NCI-H2081 treated with DMSO at 0.1 percent for 48 hours (cell line): ENCODE measurements at places on chromosomes 3 and 15.

DNA sequence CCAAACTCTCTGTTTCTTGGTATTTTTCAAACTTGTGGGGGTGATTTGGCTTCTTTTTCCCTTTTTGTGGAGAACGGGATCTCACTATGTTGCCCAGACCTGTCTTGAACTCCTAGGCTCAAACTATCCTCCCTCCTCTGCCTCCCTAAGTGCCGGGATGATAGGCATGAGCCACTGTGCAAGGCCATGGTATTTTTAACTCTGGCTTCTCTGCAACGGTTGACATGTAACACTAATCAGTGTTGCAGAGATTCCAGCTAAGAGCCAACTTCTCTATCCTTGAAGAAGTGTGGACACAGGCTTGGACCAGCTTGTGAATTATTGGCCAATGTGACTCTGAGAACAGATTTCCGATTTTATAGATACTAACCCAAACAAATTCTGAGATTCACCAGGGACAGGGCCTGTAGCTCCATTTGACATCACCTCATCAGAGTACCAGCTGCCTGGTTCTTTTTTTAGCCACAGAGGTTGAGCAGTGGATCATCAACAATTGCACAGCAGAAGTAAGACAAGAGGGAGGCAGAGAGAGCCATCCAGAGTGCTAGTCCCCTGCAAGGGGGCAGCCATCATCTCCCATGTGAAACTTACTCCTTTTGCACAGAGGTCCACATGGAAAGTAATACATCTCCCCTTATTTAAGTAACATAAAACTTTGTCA lies 98.1 kb upstream of the SYNPR start:
- DNase-seq = no peak

- no peak for DNase-seq
Observed at GRCh38 chr3:42490243-42490642, 12.2 kb upstream of the VIPR1 start.

DNA sequence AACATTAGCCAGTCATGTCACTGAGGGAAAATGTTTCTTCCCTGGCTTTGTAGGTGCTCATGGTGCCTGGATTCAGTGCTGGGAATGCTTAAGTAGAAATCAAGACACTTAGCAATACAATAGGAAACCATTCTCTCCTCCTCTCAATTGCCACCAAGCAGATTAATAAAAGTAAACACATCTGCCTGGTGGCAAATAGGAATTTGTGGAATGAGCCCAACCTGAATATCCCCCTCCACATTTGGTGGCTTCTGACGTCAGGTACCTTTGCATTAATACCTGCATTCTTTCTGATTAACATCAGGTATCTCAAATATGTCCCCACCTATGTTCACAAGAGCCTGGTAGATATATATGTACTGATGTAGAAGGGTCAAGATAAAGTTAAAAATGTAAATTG lies 42.7 kb downstream of the PPP2R3A start:
- no peak for DNase-seq

GRCh38 chr3:165462636-165463334 lies 266.6 kb upstream of the SLITRK3 start:
- no peak for DNase-seq

- DNase-seq = no peak
Observed at GRCh38 chr3:20478436-20478835, 292.4 kb upstream of the SGO1 start.

GRCh38 chr3:148990236-148990635 lies 1.1 kb upstream of the GYG1 start:
- no peak for DNase-seq

- no peak for DNase-seq
Observed at GRCh38 chr15:69253156-69253555, 45.6 kb upstream of the PAQR5 start.

- no peak for DNase-seq
Observed at GRCh38 chr15:85792912-85793590, 1.7 kb downstream of the KLHL25 start.

DNA sequence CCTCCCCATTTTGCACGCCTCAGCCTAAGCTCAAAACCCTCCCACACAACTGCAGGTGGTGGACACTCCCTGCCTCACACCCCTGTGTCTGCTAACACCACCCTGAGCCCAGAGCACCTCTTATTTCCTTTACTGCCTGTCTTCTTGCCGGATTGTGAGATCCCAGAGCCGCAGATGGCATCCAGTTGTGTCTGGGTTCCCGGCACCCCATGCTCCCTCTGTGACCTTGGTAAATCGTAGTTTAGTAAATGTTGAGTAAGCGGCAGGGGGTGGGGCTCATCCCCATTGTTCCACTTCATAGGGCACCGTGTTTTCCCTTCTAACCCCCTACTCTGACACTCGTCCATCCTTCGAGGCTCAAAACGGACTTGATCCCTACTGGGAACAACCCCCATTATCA lies 14.9 kb downstream of the SPINT1 start:
- DNase-seq = no peak

DNA sequence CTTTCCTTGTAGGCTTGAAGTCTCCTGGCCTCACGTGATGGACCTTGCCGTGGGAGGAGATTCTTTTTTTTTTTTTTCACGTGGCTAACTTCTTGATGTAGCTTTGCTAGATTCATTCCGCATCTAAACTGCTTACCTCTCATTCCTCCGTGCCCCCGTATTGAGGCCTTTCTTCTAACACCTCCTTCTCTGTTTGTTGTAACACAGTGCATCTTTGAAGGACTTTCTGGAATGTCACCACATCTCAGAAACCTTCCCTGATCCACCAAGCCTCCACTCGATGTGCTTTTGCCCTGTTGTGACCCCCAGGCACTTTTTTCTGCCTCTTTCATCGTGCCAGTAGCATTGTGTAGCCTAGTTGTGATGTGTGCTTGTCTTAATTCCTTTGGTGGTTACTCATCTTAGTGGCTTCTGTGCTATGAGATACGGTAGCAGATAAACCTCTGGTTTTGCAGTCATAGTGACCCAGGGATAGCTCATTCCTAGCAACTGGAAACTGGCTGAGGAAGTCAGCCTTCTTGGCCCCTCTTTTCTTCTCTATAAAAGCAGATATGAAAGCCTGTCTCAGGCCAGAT lies 1.6 kb upstream of the BNC1 start:
- no peak for DNase-seq

GRCh38 chr15:51183076-51183475 lies 88.4 kb upstream of the TNFAIP8L3 start:
- no peak for DNase-seq

DNA sequence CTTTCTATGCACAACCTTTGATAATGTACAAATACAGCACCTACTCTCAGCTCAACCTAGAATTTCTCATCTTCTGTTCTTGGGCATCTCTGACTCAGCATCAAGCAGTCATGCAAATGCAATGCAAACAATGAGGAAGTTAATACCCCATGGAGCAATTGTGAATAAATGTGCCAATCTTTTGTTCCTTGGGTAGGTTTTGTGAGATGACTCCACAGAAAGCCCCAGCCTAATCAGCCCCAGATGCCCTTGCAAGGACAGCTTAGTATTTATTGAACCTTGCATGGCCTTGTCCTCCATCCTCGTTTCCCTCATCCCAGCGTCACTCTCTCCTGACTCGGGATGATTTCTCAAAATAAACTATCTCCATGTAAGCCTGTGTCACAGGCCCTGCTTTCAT lies 494.7 kb upstream of the NECTIN3 start:
- no peak for DNase-seq

GRCh38 chr15:42891569-42891968 lies 29.0 kb downstream of the TTBK2 start:
- no peak for DNase-seq
